Tibial artery (tissue), 4 donors: ENCODE measurements at places on chromosomes 7 and 10.

DNA sequence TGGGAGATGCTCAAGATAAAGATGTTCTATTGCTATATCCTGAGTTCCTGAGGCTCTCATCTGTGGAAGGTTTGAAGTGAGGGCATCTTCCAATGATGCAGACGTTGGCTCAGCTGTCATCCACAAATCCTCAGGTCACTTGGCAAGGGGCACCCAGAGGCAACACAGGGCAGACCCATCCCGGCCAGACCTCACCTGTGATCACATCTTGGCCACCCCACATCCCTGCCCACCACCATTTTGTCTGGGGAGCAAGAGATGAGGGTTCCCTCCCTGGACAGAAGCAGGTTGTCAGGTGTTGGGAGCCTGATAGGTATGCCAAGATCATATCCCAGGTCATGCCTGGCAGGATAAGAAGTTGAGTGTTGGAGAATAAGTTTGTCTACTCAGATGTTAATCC, 918.2 kb upstream of the ZNF722 start:
- DNase-seq = no peak

DNA sequence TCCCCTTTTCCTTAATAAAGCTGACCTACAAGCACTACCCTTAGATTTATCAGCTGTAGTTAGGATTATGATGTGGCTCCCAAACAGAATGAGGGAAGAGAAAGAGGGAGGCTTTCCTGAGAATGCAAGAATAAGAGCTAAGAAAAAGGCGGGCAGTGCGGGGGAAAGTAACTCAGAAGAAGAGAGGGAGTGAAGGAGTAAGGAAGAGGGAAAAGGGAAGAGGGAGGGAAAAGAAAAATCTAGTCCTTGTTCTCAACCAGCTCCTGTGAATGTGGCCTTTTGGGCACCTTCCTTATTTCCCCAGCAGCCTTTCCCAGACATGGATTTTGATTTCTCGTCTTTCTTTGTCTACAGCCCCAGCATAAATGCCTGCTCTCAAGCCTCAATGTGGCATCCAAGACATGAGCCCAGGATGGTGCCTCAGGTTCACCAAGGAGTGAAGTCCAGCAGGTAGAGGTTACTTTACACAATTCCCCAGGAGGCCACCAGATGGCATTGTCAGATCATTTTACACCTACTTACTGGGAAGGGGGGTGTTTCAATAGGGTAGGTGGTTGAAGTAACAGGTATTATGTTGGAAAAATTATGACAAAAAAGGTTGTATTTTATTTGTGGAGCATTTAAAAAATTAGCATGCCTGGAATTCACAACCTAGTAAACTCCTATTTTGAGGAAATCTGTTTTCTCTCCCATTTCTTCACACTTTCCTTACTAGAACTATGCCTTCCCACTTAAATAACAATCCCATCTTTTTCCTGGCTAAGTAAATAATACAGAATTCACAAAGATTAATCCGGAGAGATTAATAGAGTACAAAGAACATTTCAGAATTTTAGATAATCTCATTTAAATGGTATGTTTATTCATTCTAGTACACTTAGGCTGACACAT, 106.5 kb downstream of the HTR7 start:
- DNase-seq = peak; percentile 38

DNA sequence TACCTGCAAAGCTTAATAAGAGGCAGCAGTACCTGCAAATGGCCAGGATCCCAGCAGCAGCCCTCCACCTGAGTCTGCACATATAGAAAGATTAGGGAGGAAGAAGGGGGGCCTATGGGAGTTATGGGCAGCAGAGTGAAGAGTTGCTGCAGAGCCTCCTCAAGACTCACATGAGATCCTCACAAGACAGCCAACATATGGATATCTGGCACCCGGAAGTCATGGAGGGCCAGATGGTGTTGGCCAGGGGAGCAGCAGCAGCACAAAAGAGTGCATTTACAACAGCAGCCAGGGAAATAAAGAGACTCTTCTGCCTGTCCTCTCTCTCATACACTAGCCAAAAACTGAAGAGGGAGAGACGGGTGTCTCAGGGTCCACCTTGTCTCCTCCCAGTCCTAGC, 4.0 kb upstream of the TAS2R40 start:
- DNase-seq = no peak

DNA sequence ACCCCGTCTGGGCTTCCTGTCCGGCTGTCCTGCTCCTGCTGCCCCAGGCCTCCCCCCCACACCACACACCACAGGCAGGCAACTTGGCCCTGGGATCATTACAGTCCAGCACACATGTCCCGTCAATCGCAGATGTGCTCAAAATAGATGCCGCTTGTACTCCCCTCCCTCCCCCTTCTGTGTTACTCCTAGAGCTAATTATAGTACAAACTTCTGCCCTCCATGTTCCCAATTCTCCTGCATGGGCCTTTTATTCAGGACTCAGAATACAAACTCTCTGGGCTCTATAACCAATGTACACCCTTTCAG, at the start of gene SYNPO2L:
SYNPO2L (minus strand) TSS at position 40 of the 309 bp plus-strand sequence. CDS start 107 bp downstream, outside the sequence.
- peak; percentile 44 for DNase-seq

- DNase-seq = peak; percentile 69
Measured at GRCh38 chr10:59817773-59818172, 64.5 kb upstream of the MRLN start.

DNA sequence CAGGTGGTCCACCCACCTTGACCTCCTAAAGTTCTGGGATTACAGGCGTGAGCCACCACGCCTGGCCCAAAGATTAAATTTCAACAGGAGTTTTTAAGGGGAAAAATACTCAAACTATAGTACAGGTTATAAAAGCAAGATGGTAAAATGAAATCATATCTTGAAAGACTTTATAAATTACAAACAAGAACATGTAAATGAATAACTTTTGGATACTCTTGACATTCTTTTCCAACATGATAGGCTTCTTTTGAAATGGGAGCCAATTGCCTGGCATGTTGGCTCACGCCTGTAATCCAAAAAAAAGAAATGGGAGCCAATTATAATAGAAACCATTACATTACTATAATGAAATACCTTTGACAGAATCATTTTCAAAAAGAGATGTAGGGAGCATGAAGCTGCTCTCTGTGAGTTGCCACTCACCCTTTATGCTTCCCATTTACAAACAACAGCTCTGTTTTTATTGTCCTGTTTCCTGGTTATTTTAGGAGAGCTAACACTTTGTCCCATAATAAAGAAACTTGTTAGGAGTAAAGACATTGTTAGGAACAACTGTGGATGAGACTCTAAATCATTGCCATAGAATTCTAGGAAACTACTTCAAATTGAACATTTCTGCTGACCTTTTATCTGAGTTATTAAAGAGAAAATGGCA, 24.6 kb upstream of the MCU start:
- no peak for DNase-seq

- DNase-seq = no peak
Measured at GRCh38 chr7:465710-466400, 53.8 kb downstream of the PDGFA start.
